ENCODE measurements at places on chromosomes 3 and 15.

DNA sequence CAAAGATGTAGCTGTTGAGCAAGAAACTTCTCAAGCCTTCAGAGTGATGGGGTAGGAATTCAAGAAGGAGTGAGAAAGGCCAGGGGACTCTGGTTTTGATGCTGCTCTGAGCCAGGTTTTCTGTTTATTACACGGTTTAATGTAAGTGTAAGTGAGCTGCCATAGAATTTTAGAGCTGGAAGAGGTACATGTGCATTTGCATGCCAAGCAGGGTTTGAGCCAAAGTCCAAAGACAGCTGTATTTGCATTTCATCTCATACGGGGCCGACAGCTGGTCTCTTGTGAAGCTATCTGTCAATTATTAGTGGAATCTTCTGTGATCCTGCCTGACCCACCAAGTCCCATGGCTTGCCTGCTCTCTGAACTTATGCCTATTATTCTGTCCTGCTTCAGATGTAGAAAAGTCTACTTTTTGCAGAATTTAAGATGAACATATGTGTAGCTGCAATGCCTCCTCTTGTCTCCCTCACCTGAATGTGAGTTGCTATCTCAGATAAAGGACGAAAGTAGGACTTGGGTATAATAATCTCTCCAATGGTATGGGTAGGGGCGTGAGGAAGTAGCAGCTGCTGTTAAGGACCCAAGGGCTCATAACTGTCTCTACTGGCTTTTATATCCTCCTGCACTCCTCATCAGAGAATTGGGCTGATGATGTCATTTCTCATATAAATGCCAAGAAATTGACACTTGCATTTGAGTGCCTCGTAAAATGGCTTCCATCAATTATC lies 160.0 kb downstream of the SQOR start:
- H3K4me1 ChIP-seq, result no peaks in the 10 kb centered on the region
- H3K4me3 ChIP-seq, result no peak overlapping the region
- no peak overlapping the region for H3K27ac ChIP-seq
- H3K36me3 ChIP-seq, result no peaks in the 10 kb centered on the region

DNA sequence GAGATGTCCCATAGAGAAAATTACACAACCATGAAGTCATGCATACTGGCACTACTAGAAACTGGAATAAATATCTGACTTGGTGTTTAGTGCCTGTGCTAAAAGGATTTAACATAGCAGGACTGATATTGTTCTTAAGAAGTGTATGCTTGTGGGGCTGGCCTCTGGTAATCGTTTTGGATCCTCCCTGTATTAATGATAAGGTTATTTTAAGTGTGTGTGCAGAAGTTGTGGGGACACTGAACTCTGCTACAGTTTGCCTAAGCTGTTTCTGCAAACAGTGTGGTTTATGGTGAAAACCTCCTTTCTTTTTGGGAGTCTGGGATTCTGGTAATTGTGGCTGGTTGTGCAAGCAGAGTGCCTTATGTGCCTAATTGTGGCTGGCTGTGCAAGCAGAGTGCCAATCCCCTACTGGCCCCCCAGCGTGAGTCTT lies 120.8 kb downstream of the CLASP2 start:
- H3K4me3 ChIP-seq, result no peak overlapping the region
- no peaks in the 10 kb centered on the region for H3K4me1 ChIP-seq
- DNase-seq, result no peak
- no peak overlapping the region for H3K27ac ChIP-seq
- H3K36me3 ChIP-seq, result peaks cover 22% of the 10 kb centered on the region

- no peak for DNase-seq
- no peak overlapping the region for H3K4me3 ChIP-seq
- no peak overlapping the region for H3K27ac ChIP-seq
- no peaks in the 10 kb centered on the region for H3K36me3 ChIP-seq
- no peaks in the 10 kb centered on the region for H3K4me1 ChIP-seq
- peaks cover 5% of the 10 kb centered on the region for H3K27me3 ChIP-seq
These were observed 29.8 kb downstream of the FSTL1 start for GRCh38 chr3:120420928-120421551.

DNA sequence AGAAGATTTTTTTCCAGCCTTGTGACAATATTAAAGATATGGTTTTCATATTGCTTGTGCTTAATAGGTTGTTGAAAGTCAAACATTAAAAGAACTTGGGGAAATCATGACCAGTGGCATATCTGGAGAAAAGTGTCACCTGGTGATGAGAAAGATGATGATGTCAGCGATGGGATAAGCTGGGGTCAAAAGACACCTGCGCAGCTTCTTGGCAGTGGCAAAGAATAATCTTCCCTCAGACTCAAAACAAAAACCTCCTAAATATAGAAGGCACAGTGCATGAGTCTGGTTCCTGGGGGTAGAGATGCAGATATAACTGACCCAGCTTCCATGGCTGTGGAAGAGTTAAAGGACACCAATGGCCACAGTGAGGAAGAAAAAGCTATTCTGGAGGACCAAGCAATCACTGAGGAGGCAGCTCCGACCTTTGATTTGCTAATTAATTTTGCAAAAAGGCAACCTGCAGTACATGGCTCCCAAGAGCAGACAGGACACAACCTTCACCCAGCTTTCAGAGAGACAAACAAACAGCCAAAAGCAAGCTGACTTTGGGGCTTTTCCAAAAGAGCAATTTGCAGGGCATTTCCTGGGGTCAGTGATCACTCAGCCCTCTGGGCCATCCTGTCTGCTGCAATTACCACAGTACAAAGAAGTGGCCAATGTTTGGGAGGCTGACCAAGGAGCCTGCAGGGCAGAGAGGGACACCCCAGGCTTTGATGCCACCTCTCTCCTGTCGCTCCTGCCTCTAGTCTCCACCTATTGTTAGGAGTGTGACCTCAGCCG lies 17.6 kb upstream of the SEMA5B start:
- no peaks in the 10 kb centered on the region for H3K36me3 ChIP-seq
- H3K4me1 ChIP-seq, result no peaks in the 10 kb centered on the region
- peaks cover 37% of the 10 kb centered on the region for H3K27me3 ChIP-seq
- DNase-seq, result no peak
- H3K27ac ChIP-seq, result no peak overlapping the region

- H3K27me3 ChIP-seq, result no peaks in the 10 kb centered on the region
- H3K27ac ChIP-seq, result no peak overlapping the region
- H3K4me1 ChIP-seq, result no peaks in the 10 kb centered on the region
- no peak overlapping the region for H3K4me3 ChIP-seq
- DNase-seq, result no peak
- no peaks in the 10 kb centered on the region for H3K36me3 ChIP-seq
These were observed 13.7 kb downstream of the SERPINI1 start for GRCh38 chr3:167749209-167749608.
